NCI-H1694 treated with DMSO at 0.1 percent for 48 hours (cell line): ENCODE measurements at places on chromosomes 4 and X.

DNA sequence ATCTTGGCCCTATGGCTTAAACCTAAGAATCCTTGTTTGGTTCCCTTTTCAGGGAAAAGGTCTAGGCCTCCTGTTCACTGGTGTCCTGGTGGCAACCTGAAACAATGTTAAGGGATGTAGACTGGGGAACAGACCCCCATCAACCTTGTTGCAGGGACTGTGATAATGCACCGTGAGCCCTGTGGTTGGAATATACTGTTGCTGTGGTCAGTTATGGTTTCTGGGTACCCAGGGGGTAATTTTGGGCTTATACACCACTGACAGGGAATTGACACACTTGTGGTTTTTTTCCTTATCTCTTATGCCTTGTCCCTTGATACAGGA lies 64.0 kb upstream of the WDR1 start:
- DNase-seq: no peak

GRCh38 chrX:68889249-68889648 lies 60.4 kb downstream of the EFNB1 start:
- no peak for DNase-seq

GRCh38 chr4:37453999-37454800 lies 209.7 kb downstream of the NWD2 start:
- DNase-seq: no peak

DNA sequence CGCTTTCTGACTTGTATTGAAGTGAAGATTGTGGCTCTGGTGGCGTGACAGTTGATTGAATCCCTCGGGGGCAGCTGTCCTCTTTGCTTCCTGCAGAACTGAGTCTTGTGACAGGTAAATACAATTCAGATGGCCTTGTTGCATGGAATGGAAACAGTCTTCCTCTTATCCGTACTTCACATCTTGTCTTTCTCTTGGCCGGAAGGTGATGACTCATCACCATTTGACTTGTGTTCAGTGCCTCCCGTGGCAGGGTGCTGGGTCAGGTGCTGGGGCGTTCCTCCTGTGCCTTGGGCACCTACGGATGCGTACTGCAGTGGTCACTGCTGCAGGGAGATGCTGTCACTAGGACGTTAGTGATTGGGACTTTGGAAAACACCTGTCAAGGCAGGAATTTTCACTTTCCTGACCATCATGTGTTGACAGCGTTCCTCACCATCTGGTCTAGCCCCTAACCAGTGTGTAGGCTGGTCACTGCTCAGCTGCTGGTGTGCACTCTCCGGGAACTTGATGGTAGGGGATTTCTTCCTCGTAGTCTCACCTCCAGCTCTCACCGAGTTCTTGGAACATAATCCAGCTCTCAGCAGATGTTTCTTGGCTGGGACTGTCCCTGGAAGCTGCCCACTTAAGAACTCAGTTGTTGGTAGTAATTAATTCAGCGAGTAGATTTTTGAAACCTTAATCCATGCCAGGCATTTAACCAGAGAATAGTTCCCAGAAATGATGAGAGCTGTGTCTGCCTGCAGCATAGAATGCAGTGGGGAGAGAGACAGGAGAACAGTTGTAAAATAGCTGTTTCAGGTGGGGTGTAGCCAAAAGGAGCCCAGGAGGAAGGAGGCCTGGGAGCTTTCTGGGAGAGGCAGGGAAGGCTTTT lies 7.2 kb downstream of the TBC1D14 start:
- no peak for DNase-seq

- DNase-seq: no peak
Observed at GRCh38 chrX:47223476-47224250, 5.2 kb downstream of the CDK16 start.
